ENCODE measurements at places on chromosomes 7 and 10.

- no peak for DNase-seq
These were observed 199.5 kb upstream of the TMEM196 start for GRCh38 chr7:19972876-19973275.

DNA sequence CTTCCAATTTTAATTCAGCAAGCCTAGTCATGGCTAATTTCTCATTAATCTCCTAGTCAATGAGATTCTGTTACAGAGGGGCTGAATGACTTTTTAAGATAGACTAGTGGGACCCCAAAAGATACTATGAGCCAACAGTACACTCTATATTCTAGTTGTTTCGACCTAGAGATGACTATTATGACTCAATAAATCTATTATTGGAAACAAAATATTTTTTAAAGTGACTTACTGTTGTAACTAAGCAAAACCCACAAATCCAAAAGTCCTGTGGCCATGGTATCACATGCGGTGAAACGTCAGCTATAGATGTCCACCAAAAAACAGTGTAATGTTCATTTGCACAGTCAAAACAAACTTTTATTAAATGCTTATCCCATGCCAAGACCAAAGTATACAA lies 95.3 kb upstream of the ADO start:
- DNase-seq = no peak

DNA sequence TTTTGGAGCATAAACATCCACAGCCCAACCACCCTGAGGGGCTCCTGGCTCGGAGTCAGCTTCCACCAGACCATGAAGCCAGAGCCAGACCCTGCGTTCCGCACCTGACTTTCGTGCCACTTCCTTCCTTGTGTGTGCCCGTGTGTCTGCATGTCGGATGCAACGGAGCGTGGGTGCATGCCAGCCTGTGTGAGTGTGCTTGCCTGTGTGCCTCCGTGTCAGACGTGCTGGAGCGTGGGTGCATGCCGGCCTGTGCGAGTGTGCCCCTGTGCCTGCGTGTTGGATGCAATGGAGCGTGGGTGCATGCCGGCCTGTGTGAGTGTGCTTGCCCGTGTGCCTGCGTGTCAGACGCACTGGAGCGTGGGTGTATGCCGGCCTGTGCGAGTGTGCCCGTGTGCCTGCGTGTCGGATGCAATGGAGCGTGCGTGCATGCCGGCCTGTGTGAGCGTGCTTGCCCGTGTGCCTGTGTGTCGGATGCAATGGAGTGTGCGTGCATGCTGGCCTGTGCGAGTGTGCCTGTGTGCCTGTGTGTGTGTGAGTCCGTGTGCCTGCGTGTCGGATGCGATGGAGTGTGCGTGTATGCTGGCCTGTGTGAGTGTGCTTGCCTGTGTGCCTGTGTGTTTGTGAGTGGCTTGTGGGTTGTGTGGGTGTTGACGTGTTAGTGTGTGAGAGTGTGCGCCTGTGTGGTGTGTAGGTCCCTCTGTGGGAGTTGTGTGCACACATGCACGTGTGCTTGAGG lies 28.1 kb upstream of the KNDC1 start:
- no peak for DNase-seq

DNA sequence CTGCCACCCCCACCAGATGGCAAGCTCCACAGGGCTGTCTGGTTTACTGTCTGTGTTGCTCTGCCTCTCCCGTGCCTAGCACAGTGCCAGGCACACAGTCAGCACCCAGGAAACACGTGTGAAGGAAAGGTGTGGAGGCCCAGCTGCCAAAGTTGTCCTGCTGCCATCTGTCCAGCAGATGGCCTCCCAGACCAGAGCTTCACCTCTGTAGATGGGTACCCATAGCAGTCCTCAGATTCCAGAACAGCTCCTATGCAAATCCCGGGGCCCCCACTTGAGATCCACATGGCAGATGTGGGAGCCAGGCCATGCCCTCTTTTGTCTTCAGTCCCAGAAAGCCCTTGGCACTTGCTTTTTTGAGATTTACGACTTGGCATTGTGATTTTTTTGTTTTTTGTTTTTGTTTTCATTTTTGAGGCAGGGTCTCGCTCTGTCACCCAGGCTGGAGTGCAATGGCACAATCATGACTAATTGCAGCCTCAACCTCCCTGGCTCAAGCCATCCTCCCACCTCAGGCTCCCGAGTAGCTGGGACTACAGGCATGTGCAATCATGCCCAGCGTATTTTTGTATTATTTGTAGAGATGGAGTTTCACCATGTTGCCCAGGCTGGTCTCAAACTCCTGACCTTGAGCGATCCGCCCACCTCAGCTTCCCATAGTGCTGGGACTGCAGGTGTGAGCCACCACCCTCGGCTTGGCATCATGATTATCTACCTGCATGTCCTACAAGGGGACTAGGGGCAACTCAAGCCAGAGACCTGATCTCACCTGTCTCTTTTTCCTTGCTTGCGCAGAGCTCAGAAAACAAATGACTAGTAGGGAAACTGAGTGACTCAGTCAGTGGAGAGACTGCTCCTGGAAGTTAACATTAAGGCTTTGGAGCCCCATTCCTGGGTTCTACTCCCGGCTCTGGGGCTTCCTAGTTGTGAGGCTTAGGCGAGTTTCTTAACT lies 16.9 kb upstream of the PALD1 start:
- DNase-seq = no peak

DNA sequence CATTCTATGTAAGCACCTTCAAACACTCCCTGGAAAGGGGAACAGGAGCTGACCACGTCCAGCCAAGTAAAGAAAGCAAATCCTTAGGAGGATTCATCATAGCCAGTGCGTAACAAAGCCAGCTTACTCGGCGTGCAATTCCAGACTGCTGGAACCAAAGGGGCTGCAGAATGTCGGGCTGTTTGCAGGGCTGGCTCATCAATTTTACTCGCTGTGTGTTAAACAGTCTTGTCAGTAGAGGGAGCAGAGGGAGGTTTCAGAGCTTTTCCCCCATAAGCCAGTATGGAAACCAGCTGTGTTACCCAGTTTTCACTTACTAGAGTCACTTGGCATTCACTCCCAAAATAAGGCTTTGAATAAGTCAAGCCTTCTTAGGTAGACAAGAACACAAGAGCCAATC lies 127.1 kb downstream of the KMT2E start:
- no peak for DNase-seq

GRCh38 chr10:47038881-47039561 lies 127.8 kb downstream of the PTPN20 start:
- no peak for DNase-seq

DNA sequence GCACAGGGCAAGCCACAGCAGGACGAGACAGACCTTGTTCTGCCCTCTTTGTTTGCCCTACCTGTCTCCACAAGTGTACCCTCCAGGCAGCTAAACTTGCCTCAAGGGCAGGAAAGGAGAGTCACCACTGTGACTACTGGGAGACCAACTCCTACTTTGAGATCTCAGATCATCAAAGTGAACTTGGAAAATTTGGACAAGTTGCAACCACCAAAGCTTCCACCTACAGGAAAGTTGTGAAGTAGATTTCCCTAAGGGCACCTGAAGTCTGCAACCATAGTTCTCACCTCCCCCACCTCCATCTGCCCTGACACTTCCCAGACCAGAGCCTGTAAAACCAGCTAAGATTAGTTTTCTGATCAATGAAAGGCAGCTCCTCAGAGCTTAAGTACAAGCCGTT lies 2.5 kb upstream of the WDR91 start:
- DNase-seq = no peak

- no peak for DNase-seq
These were observed 52.2 kb downstream of the FRMD4A start for GRCh38 chr10:14278533-14278932.

Data from stimulated activated CD8-positive, alpha-beta memory T cell treated with anti-CD3 and anti-CD28 coated beads, Interleukin-15, amount 100 ng/mL, for 4 hours (primary cell).